ENCODE measurements at places on chromosomes 12 and 14. TPM values are rescaled to one million over a fixed set of nuclear protein-coding genes. Genes with fewer than 3 reads are reported as not detected.
A peak's percentile ranks its signal among the peaks of the same experiment; 100 is the strongest.

DNA sequence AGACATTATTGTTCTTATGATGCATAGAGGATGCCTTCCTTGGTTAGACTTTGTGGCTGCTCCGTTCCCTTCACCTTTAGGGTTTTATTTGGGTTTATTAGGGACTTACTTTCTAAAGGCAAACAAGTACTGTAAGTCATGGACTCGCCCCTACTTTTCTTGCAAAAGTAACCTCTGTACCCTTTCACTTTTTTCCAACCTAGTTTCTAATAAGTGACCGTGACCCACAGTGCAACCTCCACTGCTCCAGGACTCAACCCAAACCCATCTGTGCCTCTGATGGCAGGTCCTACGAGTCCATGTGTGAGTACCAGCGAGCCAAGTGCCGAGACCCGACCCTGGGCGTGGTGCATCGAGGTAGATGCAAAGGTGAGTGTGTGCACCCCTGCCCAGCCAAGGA is 72.7 kb downstream of the SMOC1 start:
- DNase-seq = no peak

- peak; percentile 30 for DNase-seq
Observed at GRCh38 chr12:96427269-96427729, 27.1 kb upstream of the CDK17 start.

DNA sequence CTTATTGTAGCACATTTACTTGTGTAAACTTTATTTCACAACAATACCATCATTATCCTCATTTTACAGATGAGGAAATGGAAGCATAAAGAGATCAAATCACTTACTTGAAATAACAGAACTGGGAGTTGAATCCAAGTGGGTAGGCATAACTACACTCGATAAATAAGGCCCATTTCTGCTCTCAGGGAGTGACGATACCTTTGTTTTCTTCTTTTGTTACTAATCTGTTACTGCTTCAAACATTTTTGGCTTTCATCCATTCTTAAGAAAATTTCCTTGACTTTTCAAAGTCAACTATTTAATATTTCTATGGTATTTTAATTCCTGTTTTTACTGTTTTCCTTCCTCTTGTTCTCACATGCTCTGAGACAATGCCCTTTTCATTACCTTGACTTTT is 201.6 kb downstream of the ATP23 start:
- no peak for DNase-seq

GRCh38 chr14:95180966-95181741 is 23.8 kb upstream of the DICER1 start:
- DNase-seq = no peak

- DNase-seq = peak; percentile 6
Observed at GRCh38 chr12:107610021-107610859, 75.4 kb upstream of the PWP1 start.

GRCh38 chr12:46230306-46230705 is 38.5 kb downstream of the SLC38A1 start:
- DNase-seq = no peak

DNA sequence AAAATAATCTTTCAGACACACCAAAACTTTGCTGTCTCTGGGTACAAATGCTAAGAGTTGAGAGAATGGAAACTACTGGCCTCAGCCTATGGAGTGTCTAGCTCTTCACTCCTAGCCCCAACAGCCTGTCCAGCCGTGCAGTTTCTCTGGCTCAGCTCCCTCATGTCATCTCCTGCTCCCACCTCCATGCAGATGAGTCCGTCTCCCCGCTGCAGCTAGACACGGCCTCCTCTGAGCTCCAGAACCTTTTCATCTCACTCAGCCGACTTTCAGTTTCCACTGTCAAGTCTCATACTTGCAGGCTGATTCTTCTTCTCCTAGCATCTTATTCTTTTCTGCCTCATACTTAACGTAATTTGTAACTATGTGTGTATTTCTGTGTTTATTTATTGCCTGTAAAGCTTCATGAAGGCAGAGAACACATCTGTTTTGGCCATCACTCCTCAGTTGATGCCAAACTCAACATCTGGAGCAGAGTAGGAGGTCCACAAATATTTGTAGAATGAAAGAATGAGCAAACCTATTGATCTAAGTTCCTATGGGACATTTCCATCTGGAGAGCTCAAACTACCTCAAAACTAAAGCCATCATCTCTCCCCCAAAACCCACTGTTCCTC is 139.8 kb upstream of the PWP1 start:
- no peak for DNase-seq

- DNase-seq = no peak
Observed at GRCh38 chr12:54003625-54004024, 3.7 kb downstream of the HOXC9 start.

- no peak for DNase-seq
Observed at GRCh38 chr12:102816816-102817434, 100.1 kb downstream of the PAH start.

- no peak for DNase-seq
Observed at GRCh38 chr12:109892748-109893147, 7.3 kb upstream of the TCHP start.

DNA sequence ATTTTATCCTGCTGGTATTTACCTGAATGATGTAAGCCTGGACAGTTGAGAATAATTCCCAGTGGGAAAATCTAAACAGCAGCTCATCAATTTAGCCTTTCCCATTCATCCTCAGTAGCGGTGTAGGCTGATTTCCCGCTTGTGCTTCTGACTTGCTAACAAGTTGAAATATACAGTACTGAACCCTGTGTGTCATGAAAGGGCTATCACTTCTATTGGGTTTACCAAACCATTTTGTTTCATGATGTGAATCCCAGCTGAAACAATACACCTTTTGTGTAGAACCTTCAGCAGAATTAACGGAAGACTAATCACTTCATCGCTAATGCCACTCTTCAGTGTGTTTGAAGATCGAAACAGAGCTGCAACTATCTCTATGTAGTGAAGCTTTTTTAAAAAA is 88.4 kb downstream of the POLR3B start:
- no peak for DNase-seq

DNA sequence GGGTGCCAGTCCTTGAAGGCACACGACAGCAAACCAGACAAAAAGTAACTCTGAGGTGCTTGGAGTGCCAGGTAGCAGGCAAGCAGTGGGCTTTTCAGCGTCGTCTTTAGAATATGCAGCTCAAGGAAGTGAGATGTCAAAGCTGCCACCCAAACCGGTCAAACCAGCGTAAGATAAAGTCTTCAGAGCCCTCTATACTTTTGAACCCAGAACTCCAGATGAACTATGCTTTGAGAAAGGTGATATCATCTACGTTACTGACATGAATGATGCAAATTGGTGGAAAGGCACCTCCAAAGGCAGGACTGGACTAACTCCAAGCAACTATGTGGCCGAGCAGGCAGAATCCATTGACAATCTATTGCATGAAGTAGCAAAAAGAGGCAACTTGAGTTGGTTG is 95.9 kb downstream of the TBX3 start:
- DNase-seq = no peak

GRCh38 chr14:23009939-23010726 is at the start of gene C14orf93:
TSS of gene C14orf93 (minus strand) at chr14:23010143. CDS start at chr14:22999023, 11,120 bp downstream.
- DNase-seq = peak; percentile 92

- no peak for DNase-seq
Observed at GRCh38 chr14:59638885-59639284, 62.3 kb upstream of the CCDC175 start.

DNA sequence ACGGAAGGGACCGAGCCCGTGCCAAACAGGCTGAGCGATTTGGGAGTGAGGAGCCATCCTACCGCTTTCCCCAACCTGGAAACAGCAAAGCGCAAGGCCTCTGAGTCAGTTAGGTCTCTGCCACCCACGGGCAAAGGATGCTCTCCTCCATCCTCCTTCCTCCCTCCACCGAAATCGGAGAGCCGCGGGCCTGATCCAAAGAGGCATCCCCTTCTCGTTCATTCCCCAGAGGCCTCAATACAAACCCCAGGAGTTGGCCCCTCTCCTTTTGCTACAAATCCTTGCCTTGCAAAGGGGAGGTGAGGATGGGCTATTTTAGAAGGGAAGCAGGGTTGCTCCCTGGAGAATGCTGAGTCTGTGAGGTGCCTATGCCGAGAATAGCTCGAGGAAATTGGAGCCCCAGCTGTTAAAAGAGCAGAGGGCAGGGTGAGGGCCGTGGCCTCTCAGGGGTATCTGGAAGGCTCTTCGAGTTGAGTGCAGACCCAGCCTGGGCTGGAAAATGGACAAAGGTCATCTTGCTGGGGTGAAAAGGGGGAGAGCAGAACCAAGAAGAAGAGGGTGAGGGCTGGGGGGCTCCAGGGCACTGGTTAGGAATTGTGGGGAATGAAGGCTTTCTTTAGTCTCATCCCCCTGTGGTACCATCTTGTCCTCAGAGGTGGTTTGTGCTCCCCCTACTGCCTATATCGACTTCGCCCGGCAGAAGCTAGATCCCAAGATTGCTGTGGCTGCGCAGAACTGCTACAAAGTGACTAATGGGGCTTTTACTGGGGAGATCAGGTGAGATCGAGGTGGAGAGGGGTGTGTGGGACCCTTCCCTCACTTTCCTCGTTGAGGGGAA is 1.1 kb downstream of the TPI1 start:
- DNase-seq = no peak

DNA sequence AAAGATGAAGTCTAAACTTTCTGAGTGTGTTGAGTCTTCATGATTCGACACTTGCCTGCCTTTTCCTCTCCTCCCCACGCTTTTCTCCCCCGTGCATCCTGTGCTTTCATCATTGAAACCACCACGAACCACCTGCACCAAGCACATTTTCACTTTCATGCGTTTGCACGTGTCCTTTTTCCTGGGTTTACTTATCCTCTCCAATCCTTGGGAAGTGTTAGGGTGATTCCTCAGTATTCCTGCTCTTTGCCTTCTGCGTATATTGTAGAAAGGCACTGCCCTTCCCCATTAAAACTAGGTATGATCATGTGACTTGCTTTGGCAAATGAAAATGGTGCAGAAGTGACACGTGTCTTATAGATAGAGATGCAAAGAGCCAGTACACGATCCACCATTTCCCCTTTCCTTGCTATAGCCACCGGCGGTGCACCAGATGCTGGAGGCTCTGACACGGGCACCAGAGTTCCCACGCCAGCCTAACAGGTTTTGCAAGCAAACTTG is 106.6 kb downstream of the BRMS1L start:
- DNase-seq = no peak

- no peak for DNase-seq
Observed at GRCh38 chr12:3455312-3455711, 35.7 kb upstream of the PRMT8 start.

DNA sequence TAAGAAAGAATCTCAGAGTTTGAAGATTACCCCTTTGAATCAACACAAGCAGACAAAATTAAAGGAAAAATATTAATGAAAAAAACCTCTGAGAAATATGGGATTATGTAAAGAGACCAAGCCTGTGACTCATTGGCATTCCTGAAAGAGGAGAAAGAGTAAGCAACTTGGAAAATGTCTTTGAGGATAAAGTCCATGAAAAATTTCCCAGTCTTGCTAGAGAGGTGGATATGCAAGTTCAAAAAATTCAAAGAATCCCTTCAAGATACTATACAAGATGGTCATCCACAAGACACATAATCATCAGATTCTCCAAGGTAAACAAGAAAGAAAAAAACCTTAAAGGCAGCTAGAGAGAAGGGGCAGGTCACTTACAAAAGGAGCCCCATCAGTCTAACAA is 13.3 kb downstream of the SLCO1B1 start:
- DNase-seq = no peak

GRCh38 chr12:70733385-70733784 is 96.2 kb upstream of the PTPRB start:
- no peak for DNase-seq

- DNase-seq = no peak
Observed at GRCh38 chr12:57372233-57372632, 58.6 kb downstream of the R3HDM2 start.

The PTPN11 gene
- total RNA-seq = 65.1 TPM

The CCDC196 gene
- 1.6 TPM for total RNA-seq

The RNASE7 gene
- 0.31 TPM for total RNA-seq

The SIX6 gene
- not detected for total RNA-seq

Measured in left colon (tissue), 2 donors.